ENCODE measurements at places on chromosomes 4 and X. TPM values are rescaled to one million over a fixed set of nuclear protein-coding genes. Genes with fewer than 3 reads are reported as not detected.

GRCh38 chr4:39706741-39707511 lies 9.0 kb downstream of the UBE2K start:
- DNase-seq: no peak

CLDN34 gene
- total RNA-seq: not detected

RAB40AL gene
- 0.83 TPM for total RNA-seq

DNA sequence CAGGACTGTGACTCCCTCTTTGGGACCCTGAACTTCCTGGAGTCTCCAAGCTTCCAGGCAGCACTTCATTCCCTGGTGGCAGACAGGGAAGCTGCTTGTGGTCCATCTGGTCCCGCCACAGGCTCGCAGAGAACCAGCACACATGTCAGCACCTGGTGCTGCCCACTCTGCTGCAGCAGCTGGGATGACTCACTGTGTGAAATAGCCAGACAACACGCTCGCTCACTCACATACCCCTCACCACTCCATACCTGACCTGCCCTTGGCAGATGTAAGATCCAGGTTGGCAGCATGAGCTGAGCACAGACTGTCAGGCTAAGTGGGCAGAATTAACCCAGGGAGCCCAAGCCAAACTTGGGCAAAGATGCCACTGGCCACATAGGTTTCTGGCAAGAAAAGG lies 613.5 kb downstream of the PCDH18 start:
- DNase-seq: no peak

GRCh38 chrX:8049827-8050226 lies 121.2 kb downstream of the VCX2 start:
- no peak for DNase-seq

NEXMIF gene
- 7.8 TPM for total RNA-seq

DNA sequence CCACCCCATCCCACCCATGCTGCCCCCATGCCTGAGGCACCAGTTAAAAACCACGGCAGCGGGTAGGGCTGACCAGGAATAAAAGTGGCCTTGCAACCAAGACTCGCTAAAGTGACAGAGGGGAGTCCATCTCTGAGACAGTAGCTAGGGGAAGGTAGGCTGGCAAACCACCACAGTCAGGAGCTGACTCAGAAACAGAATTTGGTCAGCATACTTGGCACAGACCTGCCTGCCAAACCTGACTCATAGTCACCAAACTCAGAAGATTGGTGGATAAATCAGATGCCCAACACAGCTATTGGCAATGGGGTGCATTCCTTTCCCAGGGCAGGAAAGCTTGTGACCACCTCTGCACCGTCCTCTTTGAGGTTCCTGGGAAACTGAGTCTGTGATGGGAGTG lies 193.8 kb downstream of the BCOR start:
- no peak for DNase-seq

SMIM10 gene
- 11.4 TPM for total RNA-seq

All from esophagus muscularis mucosa (tissue), 4 donors.